T47D (cell line): ENCODE measurements at places on chromosomes 3 and 15.

DNA sequence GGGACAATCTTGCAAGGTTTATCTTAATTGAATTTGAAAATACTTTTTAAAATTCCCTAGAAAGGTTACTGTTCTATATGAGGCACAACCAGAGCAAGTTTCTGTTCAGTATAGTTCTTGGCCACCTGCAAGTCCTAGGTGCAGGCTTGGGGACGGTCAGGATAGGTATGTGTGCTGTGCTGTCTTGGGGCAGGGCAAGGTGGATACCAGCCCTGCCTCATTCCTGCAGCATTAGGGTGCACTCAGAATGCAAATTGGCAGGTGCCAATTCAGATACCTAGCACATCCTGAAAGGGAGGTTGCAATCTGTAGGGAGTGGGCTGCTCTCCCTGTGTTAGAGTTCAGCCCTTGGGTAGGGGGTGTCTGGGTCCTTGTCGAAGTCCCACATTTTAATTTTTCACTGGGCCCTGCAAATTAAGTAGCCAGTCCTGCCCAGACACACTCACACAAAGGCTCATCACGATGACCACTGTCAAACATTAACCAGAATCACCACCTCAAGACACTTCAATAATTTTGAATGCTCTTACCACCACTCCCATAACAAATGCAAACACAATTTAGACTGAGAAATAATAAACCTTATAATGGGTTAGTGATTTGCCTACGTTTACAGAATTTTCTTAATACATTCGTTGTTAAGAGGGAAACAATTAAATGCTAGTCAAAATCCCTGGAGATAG, 838.0 kb upstream of the NR2F2 start:
- peak; percentile 73 for DNase-seq

- DNase-seq: no peak
Measured at GRCh38 chr15:86863226-86863915, 783.7 kb downstream of the AGBL1 start.

GRCh38 chr3:185420762-185421161, 57.8 kb downstream of the MAP3K13 start:
- no peak for DNase-seq

DNA sequence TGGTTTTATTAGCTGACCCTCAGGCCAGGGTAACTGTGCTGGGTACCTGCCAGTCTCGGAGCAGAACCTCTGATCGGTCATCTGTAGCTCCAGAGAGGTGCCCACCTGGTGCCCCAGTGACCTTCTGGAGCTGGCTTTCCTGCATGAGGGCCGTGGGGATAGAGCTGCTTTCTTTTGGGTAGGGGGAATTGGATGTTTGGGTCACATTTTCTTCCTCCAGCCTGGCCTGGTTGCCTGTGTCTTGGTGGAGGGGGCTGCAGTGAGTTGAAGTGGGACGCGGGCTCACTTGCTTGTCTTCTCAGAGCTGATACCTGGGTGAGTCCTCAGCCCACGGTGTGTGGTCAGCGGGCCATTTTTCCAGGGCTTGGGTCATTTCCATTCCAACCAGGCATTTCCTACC, 2.6 kb downstream of the ZNF710 start:
- no peak for DNase-seq

DNA sequence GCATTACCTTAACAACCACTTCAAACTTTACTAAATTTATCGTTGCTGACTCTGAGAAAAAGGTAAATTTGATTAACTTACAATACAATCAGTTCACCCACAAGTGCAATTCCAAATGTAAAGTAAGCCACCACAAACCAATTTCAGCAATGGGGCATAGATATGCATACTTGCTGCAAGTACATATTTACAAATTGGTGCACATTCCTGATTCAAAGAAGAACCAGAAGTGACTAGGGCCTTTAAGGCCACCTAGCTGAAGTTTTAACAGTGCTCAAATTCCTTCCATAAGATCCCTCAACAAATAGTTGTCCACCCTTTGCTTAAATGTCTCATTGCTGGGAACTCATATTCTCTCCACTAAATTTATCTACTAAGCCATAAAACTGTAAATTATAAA, 67.2 kb downstream of the INO80 start:
- DNase-seq: no peak

DNA sequence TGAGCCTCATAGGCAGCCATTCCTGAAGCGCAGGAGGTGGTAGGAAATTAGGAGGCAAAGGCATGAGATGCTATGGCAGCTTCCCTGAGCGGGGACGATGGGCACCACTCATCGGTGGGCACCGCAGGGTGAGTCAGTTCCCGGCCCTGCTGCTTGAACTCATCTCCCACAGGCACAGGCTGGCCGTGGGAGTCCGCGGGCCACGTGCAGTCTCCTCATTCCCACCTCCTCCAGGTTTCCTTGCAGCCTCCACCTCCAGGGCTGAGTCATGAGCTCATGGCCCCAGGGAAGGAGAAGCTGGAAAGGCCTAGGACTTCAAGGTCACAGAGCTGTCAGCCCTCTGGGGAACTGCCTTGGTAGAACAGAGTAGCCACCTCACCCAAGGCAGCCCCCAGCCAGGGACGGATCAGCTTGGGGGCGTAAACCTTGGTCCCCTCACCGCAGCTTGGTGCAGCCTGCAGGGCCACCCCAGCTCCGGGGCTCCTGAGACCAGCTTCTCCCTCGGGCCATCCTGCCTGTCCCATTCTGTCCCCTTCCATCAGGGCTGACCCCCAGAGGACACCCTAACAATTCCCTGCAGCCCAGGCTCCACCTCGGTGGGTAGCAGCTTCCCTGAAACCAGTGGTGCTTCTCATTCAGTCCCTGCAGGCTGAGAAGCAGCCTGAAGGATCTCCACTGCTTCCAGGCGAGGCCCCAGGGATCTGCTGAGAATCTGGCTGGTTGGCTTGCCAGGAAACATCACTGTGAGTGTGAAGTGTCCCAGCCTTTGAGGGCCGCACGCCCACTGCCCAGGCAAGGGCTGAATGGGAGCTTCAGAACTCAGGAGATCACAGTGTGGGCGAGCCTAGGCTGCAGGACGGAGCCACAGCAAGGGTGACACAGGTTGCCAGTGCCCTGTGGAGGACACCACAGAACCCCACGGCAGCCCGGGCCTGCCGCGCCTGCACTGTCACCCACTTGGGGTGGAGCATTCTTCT, 150.7 kb upstream of the MEF2A start:
- DNase-seq: no peak

DNA sequence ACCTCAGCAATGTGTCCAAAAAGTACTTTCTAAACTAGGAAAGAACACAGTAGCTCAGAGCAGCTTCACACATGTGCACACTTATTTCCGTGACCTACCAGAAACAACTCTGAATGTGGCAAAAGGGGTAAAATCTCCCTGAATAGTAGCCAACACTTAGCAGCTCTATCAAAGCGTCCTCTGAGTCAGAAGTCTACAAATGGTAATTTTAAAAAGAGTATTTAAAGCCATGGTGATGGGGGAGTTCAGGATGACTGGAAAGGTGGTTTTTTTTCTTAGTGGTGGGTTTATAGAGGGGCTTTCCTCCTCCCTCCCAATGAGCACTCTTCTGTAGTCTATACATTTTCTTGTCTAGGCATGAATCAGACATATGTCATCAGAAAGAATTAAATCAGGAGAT, 223.8 kb upstream of the PRICKLE2 start:
- DNase-seq: no peak

GRCh38 chr3:178297199-178297598, 239.0 kb upstream of the KCNMB2 start:
- no peak for DNase-seq

GRCh38 chr15:48447058-48447457, 115.8 kb downstream of the DUT start:
- no peak for DNase-seq

DNA sequence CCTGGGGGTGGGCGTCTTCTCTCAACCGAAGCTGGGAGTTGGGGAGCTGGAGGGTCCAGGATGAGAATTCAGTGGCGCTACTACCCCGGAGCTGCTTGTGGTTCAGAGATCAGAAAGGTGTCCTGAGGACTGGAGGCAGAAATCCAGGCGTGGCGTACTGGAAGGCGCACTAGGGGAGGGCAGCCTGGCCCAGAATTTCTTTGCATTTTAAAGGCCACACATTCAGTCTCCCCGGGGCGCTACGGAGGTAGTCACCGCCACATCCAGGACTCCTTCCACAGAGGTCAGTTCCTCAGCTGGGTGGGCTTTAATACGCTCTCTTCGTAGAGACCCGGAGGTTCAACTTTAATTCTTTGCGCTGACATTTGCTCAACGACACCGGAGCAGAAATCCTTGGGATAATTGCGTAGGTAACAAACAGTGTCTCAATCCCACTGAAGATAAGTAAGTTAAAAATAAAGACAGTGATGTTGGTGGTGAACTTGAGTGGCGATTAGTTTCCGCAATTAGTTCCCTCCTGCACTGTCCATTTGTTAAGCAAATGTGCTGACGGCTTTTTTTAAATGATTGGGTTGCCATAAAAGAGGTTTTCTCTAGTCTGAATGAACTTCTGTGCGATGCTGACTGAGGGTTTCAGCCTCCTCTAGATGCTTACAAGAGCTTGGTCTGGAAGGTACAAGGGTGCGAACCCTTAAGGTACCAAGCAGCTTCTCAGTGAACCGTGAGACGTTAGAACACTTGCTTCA, 535 bp downstream of the MCTP2 start:
- DNase-seq: no peak

DNA sequence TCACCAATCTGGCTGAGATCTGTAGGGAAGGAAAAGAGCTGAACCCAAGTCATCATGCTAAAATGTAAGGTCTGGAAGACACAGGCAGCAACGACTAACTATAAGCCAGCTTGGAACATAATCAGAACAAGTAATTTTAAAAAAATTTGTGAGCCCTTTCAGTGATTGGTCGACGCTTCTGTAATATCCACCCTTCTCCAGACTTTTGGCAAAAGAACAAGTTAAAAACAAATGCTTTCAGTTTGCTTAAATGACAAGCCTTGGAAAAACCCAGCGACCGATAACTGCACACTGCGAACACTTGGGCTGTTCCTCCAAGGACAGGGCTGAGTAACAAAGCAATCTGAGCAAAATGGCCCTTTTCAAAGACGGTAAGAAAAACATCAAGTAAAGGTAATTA, 49.6 kb downstream of the PCSK6 start:
- no peak for DNase-seq

- DNase-seq: no peak
Measured at GRCh38 chr15:71187526-71187925, 72.3 kb downstream of the THSD4 start.

GRCh38 chr15:40664909-40665308, 30.1 kb upstream of the RAD51 start:
- DNase-seq: no peak

- DNase-seq: no peak
Measured at GRCh38 chr3:194053136-194053535, 82.8 kb upstream of the HES1 start.

DNA sequence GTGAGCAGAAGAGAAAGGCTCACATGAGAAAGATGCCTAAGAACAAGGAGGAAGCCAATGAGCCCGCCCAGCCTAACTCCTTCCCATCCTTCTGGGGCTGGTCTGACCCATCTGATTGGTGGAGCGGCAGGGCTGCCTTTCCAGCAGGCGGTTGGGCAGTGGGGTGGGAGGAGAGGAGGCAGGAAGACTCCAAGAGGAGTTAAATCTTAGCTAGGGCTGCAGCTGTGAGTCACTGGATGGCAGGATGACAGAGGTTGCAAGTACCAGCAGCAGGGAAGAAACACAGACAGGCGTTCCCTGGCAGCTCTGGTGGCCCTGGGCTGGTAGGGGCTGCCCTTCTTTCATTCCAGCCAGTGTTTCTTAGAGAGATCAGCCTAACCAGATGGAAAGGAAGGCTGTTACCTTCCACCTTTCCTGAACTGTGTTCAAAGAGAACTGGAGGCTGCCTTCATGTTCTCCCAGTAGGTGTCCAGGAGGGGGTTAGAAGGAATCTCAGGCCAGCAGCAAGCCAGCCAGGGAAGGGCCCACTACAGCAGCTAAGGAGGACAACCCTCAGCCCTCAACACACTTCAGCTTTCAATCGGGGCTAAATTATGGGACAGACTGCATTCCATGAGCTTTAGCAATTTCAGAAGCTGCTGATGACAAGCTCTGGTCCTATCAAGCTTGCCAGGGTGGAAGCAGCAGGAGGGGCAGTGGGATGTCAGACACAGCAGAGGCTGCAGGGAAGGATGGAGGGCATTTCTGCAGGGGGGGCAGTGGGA, 50.3 kb downstream of the CHSY1 start:
- no peak for DNase-seq

DNA sequence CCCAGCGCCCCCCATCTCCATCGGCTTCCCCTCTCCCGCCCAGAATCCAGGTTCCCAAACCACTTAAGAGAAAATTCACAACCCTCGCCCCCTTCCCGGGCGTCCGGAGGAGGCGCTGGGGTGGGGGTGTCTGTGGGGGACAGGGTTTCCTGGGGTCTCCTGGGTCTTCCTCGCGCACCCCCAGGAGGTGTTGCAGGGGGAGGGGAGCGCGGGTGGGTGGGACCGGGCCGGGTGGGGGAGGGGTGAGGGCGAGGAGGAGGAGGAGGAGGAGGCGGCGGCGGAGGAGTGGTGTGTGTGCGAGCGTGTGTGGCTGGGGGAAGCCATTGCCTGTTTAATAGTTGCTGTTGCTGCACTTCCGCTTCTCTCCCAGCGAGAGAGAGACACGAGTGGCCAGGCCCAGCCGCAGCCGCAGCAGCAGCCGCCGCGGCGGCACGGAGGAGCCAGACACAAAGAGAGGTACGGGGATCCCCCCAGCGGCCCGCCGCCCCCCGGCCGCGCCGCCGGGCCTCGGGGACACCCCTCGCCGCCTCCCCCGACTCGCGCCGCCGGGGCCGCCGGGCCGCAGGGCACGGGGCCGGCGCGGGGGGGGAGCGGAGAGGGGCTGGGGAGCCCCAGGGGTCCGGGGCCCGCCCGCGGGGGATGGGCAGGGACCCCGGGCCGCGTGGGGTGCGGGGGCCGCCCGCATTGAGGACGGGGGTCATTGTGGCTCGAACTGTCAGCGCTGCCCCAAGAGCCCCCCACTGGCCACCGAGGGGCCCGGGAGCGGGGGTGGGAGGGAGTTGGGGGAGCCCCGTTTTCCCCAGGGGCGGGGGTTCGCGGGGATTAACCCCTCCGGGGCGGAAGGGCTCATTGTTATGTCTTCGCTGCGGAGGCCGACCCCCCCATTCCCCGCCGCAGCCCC, at the start of gene UBE2E1:
UBE2E1 (plus strand) TSS at position 323 of the 901 bp plus-strand sequence. CDS start 1,315 bp downstream, outside the sequence.
- peak; percentile 81 for DNase-seq

DNA sequence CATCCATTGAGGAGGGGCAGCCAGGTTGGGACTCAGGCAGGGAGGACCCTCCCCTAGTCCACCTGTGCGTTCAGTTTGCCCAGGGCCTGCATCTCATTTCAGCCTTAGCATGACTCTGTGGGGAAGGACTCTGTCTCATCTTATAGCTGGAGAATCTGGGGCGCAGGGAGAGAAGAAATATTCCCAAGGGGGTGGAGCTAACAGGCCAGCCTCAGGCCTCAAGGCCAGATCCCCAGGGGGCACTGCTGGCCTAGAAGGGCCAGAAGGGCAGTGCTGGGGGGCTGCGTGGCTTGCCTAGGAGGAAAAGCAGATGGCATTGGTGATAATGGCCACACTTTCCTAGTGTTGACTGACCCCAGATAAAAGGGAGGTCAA, 10.9 kb downstream of the AMOTL2 start:
- peak; percentile 22 for DNase-seq

DNA sequence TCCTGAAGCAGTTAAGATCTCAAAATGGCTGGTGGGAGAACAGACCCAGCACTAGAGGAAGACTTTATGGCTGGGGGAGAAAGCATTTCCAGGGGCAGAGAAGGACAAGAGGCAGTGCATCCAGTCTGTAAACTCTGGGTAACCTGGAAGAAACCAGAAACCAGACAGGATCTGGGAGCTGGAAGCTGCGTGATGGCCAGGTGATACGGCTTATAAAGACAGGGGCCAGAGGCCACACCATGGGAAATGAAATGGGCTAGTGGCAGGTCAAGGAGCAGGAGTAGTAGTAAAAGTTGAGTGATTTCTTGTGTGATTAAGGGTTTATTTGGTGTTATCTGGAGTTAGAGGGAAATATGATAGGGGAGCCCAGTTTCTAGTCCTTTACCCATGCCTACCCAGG, 144.7 kb upstream of the ARRDC4 start:
- no peak for DNase-seq
